ENCODE measurements at places on chromosomes 16 and 17.

- no peak for DNase-seq
Observed at GRCh38 chr16:56781528-56781961, 51.6 kb downstream of the NUP93 start.

DNA sequence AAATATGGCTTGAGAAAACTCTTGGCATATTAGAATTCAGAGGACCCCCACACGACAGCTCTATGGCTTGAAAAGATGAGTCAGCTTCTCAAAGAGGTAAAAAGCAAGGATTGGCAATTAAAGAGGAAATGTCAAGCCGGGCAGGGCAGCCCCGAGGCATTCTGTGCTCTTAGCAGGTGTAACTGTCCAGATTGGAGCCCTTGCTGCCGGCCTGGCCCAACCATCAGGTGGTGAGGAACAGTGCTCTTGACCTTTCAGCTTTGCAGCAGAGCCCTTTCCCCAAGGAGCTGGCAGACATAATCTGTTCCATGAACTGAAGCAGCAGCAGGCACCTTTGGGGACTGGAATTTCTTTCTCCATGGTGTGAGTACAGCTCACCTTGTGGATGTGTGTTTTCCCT, 287.8 kb downstream of the UTP18 start:
- no peak for DNase-seq

DNA sequence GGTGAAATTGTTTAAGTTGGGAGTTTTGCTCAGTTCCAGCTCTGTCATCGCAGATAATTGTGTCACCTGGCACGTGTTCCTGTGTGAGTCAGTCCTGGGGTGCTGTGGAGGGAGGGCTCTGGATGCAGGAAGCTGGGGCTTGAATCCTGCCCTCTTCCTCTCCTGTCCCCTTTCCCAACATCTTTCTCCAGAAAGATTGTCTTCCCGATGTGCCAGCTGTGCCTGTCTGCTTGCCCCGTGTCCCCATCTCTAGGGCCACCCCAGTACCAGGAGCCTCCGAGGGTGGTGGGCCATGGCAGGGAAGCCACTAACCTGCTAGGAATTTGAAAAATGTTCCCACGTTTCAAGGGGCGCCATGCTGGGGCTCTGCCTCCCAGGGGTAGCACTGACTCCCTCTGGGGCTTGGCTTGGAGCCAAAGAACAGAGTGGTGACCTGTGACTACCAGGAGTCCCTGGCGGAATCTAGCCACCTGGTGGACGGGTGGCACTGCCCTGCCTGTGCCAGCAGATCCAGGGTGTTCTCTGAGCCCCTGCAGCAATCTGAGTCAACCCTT, 198.1 kb downstream of the ENGASE start:
- DNase-seq: peak; percentile 30

DNA sequence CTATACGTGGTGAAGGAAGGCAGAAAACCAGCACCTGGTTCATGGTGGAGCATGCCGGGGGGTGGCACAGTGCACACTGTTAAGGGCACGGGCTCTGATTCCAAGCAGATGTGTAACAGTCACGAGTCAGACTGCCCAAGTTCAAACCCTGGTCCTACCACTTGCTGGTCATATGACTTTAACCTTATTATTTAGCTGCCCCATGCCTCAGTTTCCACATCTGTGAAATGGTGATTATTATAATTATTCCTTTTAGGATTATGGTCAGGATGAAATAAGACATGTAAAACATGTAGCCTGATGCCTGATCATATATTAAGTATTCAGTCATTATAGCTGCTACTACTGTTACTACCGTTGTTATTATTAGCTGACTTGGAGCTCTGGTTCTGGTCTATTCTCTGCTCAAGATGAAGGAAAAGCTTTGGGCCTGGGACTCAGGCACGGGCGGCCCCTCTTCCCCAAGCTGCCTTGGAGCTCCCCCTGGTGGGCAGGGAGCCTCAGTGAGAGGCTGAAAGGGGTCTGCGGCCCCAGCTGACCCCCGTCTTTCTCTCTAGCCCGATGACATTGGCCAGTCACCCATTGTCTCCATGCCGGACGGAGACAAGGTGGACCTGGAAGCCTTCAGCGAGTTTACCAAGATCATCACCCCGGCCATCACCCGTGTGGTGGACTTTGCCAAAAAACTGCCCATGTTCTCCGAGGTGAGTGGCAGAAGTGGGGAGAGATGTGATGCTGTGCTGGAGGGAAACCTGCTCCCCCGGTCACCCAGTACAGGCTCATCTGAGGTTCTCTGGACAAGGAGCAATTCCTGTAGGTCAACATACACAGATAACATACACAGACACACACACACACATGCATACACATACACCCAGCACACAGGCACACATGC, 14.0 kb downstream of the NR1D1 start:
- no peak for DNase-seq

GRCh38 chr17:44976206-44976605, 8.1 kb upstream of the C1QL1 start:
- no peak for DNase-seq

- no peak for DNase-seq
Observed at GRCh38 chr17:28507567-28508203, 1.5 kb downstream of the FOXN1 start.

DNA sequence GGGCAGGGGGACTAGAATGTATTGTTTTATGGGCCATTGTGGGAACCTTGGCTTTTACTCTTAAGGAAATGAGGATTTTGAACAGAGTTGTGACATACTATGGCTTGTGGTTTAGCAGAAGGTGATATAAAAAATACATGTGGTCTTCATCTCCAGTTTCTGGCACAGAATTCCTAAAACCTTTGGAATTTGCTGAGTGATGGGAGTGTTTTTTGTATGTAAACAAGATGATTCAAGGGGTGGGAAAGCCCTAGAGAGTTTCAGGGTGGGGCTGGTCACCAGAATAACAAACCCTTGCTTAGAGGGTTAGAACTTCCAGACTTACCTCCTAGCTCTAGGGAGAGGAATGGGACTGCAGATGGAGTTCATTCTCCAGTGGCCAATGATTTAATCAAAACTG, 316.1 kb downstream of the PHKB start:
- no peak for DNase-seq

GRCh38 chr16:57736419-57737351, 1.1 kb downstream of the KATNB1 start:
- DNase-seq: peak; percentile 42

GRCh38 chr17:1484060-1484535, 8.4 kb downstream of the MYO1C start:
- DNase-seq: no peak

GRCh38 chr17:75152922-75153779, 1.2 kb downstream of the JPT1 start:
- peak; percentile 58 for DNase-seq

DNA sequence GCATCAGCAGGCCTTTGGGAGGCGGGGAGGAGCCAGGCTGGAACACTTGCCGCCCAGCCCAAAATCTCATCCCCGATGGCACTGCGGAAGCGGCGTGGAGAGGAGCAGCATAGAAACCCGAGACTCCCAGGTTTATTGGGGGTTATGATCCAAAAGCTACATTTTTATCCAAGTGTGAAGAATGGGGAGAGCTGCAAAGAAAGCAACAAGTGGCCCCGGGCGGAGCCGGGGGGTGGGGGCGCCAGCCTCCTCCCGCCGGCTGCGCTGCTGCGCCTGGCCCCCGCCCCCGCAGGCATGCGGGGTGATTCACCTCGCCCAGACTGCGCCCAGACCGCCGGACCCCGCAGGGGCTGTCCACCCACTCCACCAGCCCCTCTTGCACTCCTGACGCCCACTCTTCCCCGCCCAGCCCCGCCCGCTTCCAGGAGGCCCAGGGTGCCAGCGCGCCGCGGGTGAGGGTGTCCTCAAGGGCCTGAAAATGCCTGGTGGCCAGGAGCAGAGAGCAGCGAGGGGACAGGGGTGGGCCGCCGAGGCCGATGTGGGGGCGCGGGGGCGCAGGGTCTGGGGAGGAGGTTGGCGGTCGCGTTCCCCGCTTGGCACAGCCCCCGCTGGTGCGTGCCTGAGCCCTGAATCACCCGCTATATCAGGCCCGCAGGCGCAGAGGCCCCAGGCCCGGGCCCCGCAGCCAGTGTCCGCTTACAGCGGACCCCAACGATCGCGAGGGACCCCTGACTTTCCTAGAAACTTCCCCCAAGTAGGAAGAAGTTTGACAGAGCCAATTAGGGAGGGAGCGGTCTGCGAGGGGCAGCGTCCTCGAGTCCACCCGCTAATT, 1.3 kb downstream of the CAVIN1 start:
- DNase-seq: peak; percentile 77

DNA sequence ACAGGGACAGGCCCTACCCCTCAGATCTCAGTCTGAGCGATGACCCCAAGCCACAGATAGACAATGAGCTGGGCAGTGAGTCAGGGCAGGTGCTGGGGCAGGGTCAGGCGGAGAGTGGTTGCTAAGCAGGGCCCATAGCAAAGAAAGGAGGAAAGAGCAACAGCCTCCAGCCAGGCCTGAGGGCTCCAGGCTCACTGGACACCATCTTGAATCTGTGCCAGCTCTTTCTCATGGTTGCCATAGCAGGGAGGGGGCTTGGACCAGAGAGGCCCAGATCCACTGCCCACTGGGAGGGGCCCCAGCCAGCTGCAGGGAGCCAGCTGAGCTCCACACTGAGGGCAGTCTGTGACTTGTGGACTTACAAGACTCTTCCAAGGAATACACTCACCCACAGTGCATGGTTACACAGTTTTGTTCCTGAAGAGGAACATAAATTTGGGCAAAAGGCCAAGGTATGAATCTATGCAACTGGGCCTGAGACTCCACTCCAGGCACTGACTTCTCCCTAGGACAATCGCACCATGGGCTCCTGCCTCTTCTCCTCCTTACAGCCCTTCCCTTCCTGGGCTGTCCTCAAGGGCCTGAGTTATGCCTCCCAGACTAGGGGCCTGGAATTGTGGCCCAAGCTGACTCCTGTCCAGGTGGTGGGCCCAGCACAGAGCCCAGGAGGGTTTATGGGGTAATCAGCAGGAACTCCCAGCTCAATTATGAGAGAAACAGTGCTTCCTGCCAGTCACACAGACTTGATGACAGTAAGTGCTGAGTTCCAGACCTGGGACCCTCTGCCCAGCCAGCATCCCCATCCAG, 59.9 kb downstream of the BEAN1 start:
- DNase-seq: no peak

DNA sequence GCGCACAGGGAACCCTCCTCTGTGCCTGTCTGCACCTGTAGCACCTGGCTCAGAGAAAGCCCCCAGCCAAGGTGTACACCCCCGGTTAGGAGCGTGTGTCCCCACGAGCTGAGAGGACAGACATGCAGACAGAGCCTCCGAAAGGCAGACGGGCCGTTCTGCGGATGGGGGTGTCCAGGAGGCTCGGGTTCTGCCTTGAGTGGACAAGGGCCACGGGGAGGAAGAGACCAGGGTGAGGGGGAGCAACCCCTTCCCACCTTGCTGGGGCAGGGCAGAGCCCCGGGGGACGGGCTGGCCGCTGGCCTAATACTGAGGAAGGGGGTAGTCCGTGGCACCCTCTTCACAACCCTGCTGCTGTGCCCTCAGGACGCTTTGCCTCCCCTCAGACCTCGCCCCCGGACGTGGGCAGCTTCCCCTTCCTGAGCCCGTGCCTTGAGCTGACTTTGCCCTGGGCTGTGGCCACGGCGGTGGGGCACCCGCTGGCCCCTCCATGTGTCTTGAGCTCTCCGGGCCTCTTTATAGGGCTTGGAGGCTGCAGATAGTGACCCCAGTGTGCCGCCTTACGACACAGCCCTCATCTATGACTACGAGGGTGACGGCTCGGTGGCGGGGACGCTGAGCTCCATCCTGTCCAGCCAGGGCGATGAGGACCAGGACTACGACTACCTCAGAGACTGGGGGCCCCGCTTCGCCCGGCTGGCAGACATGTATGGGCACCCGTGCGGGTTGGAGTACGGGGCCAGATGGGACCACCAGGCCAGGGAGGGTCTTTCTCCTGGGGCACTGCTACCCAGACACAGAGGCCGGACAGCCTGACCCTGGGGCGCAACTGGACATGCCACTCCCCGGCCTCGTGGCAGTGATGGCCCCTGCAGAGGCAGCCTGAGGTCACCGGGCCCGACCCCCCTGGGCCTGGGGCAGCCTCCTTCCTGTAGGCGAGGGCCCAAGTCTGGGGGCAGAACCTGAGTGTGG, 5.7 kb downstream of the SLC22A31 start:
- DNase-seq: no peak

DNA sequence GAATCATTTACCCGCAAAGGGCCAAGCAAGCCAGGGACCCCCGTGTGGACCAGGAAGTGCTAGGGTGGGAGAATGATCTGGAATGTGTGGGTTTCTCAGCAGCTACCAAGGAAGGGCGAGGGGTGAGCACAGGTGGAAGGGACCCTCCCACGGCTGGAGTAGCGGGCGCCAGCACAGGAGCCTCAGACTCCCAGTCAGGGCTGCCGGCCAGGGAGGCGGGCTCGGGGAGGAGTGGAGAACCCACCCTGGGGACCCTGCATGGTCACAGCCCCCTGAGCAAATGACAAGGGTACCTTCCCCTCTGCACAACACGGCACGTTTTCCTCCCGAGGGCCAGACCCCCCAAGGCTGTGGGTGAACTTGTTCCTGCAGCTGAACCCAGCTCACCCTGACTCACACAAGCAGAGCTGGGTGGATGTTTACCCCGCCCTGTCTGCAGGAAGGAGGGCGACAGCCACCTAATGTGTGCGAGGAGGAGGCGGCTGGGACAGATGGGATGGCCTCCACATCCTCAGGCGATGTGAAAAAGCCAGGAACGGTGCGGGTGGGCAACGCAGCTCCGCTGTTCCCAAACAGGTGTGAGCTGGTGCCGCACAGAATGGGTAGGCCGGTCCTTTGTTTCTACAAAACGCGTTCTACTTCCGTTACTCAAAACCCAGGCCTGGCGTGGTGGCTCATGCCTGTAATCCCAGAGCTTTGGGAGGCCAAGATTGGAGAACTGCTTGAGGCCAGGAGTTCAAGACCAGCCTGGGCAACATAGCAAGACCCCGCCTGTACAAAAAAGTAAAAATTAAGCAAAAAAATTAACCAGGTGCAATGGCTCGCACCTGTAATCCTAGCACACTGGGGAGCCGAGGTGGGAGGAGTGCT, 6.2 kb downstream of the ECI1 start:
- no peak for DNase-seq

DNA sequence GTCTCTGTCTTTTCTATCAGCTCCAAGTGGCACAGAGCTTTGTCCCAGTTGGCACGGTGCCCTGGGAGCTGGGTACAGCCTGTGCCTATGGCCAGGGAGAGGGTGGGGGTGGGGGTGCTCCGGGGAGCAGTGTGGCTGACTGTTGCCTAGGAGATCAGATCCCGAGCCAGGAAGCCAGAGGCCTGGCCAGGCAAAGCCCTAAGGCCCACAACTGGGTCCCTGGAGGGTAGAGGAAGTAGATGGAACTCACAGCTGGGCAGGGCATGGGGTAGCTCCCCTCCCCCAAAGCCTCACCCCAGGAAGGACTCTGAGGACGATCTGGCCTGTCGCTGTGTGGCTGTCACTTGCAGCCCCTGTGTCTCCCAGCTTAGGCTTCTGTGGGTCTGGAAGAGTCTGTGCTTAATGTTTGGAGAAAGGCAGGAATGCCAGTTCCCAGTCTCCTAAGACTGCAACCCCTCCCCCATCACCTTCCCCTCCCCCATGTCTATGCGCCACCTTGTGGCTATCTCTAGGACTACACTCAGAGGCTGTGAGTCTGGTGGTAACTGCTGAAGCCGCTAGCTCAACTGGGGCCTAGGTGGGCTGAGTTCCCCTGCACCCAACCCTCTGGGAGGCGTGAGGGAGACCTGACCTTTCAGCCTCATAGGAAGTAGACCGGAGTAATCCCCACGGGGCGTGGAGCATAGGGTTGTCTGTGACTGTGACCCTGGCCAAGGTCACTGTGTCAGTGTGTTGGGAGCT, 12.6 kb downstream of the THRA start:
- no peak for DNase-seq

GRCh38 chr17:62611292-62611691, 16.2 kb upstream of the MRC2 start:
- no peak for DNase-seq

- no peak for DNase-seq
Observed at GRCh38 chr17:76438906-76439305, 14.0 kb downstream of the UBE2O start.

- no peak for DNase-seq
Observed at GRCh38 chr17:17289086-17289485, 8.0 kb upstream of the COPS3 start.
